ENCODE measurements at places on chromosomes 11 and 22. TPM values are rescaled to one million over a fixed set of nuclear protein-coding genes. Genes with fewer than 3 reads are reported as not detected.

DNA sequence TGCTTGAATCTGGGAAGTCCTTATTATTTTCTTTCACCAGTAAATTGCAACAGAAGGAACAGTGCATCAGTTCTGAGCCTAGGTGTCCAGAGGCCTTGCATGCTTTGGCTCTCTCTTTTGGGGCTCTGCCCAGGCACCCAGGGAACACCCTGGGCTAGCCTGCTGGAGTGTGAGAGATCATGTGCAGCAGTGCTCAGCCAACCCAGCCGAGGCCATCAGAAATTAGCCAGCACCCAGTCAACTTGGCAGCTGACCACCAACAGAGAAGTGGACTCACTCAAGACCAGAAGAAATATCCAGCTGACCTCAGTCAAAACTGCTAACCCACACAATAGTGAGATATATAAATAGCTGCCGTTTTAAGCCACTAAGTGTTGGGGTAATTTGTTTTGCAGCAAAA lies 11.2 kb upstream of the P4HA3 start:
- DNase-seq: no peak

The HBB gene
- not detected for total RNA-seq

The RIMBP3C gene
- 1.2 TPM for total RNA-seq

GRCh38 chr11:119573858-119574257 lies 150.9 kb upstream of the THY1 start:
- DNase-seq: no peak

DNA sequence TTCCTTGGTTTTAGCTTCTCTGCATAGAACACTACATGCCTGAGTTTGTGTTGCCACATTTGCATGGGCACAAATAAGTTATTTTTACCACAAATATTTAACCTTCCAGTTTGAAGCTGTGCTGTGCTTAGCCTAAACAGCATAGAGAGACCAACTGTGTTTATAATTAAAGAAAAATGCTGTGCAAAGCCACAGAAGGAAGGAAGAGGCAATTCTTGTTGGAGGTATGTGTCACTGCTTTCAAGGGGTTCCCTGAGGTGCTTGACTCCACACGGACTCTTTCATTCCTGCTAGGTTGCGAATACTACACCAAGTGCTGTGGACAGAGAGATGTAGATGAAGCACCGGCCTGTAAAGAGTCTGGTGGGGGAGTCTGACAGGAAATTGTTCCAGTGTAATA lies 47.6 kb upstream of the OLFML1 start:
- no peak for DNase-seq

- DNase-seq: no peak
Observed at GRCh38 chr22:40041366-40042137, 46.8 kb downstream of the FAM83F start.

- DNase-seq: peak; percentile 65
Observed at GRCh38 chr11:91248199-91248807, 976.3 kb upstream of the FAT3 start.

GRCh38 chr11:70532731-70533130 lies 134.4 kb downstream of the CTTN start:
- DNase-seq: no peak

The OR52I1 gene
- total RNA-seq: not detected

The TSKU gene
- 22.8 TPM for total RNA-seq

- DNase-seq: no peak
Observed at GRCh38 chr11:122345586-122345985, 229.6 kb upstream of the BLID start.

DNA sequence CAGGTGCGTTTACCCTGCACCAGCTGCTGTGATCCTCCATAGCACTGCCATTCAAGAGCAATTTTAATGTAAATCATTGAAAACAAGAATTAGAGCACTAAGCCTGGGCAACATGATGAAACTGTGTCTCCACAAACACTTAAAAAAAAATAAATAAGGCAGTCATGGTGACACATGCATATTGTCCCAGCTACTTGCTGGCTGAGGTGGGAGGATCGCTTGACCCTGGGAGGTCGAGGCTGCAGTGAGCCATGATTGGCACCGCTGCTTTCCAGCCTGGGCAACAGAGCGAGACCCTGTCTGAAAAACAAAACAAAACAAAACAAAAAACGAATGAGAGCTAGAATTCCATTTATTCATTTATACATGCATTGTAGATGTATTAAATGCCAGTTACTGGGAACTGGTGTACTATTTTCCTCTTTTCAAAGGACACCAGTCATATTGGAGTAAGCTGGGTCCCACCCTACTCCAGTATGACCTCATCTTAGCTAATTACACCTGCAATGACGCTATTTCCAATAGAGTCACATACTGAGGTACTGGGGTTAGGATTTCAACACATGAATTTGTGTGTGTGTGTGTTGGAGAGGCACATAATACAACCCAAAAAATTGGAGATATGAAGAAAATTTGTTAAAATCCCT lies 101.9 kb downstream of the MICAL2 start:
- DNase-seq: no peak

The ANO3 gene
- total RNA-seq: 0.90 TPM

DNA sequence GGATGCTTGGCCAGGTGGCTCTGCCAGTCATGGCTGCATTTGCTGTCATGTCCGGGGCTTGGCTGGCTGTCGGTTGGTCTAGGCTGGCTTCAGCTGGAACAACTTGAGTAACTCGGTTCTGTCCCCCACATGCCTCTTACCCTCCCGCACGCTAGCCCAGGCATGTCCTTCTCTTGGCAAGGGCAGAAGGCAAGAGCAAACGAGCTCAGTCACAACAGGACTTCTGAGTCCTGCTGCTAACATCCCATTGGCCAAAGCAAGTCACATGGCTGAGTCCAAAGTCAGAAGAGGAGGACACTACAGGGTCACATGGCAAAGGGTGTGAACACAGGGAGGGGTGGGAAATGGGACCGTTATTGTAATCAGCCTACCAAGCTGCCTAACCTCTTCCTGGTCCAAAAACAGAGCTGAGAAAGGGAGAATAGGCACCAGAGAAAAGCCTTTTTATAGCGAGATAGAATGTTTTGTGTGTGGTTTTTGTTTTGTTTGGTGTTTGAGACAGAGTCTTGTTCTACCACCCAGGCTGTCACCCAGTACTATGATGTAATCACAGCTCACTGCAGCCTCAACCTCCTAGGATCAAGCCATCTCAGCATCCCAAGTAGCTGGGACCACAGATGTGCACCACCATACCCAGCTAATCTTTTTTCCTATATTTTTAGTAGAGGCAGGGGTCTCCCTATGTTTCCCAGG lies 81.9 kb downstream of the MN1 start:
- DNase-seq: no peak

GRCh38 chr11:21630934-21631478 lies 561.9 kb upstream of the ANO5 start:
- DNase-seq: no peak

The CCDC89 gene
- total RNA-seq: 0.31 TPM

- DNase-seq: no peak
Observed at GRCh38 chr11:12695873-12696272, 21.7 kb downstream of the TEAD1 start.

The ZBTB16 gene
- total RNA-seq: 29.7 TPM

The RASSF10 gene
- 2.9 TPM for total RNA-seq

The SCGB1C1 gene
- not detected for total RNA-seq

DNA sequence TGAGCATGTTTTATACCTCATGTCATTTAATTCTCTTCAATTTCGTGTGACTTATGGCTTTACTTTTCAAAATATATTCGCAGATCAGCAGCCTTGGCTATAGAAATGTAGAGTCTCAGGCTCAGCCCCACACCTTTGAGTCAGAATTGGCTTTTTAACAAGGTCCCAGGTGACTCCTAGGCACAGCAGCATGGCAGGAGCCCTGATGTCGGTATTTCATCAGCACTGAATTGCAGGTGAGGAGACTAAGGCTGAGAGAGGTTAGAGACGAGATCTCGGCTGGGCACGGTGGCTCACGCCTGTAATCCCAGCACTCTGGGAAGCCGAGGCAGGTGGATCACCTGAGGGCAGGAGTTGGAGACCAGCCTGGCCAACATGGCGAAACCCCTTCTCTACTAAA lies 196.9 kb upstream of the SEZ6L start:
- no peak for DNase-seq

DNA sequence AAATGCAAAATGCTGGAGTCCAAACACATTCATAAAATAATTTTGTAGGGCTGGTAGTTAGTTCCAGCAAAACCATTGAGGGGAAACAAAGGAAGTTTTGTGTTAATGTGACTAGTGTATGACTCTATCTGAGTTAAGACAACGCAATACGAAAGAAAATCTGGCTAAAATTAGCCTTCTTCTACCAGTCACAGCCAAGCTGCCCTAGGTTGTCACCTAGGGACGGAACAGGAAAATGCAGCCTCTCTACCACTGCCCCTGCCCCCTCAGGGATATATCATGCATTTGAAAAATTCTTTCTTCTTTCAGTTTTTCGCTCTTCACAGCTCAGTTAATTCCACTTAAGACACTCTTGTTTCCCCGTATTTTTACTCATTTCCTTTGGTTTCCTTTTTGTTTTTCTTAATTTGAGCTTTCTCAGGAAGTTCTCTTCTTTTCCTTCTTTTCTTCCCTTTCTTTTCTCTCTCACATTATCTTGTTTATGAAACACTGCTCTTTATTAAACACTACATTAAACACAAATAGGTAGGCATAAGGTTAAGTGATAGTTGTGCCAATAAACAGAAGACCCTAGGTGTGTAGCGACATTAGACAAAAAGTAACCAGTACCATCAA lies 30.6 kb downstream of the KIRREL3 start:
- DNase-seq: peak; percentile 39

- DNase-seq: no peak
Observed at GRCh38 chr11:76303399-76303798, 77.5 kb downstream of the THAP12 start.

GRCh38 chr11:76269661-76270261 lies 63.5 kb upstream of the WNT11 start:
- no peak for DNase-seq

GRCh38 chr11:18657673-18658072 lies 23.5 kb upstream of the SPTY2D1 start:
- no peak for DNase-seq

- no peak for DNase-seq
Observed at GRCh38 chr11:12113294-12113693, 2.9 kb downstream of the MICAL2 start.

DNA sequence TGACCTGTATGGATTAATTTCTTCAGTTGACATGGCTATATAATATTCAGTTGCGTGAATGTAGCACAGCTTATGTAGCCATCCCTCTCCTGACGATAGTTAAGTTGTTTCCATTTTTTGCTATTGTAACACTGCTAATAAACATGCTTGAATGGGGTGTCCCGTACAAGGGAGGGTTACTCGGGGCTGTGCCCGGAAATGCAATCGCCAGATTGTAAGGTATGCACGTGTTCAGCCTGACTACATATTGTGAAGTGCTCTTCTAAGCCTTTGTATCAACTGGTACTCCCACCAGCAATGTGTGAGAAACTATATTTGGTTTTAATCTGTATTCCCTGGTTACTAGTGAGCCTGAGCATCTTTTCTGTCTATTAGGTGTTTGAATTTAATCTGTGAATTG lies 16.1 kb downstream of the ST3GAL4 start:
- DNase-seq: no peak

DNA sequence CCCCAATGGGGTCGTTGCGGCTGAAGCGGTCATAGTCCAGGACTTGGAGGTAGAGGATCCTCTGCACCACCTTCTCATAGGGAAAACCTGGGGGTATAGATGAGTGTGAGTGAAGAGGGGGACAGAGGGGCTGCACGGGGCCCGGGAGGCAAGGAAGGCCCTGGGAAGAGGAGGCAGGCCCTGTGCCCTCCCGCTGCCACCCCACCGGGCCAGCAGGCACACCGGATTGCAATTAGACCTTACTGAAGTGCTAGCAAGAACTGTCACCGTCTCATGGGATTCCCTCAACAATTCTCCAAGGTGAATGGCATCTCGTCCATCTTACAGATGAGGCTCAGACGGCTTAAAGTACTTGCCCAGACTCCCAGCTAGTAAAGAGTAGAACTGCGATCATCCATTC lies 15.9 kb downstream of the LRRC10B start:
- no peak for DNase-seq

GRCh38 chr22:42188808-42189447 lies 58.3 kb upstream of the CYP2D6 start:
- no peak for DNase-seq

The OR4X1 gene
- not detected for total RNA-seq

- DNase-seq: no peak
Observed at GRCh38 chr22:37203354-37204044, 8.8 kb downstream of the SSTR3 start.

DNA sequence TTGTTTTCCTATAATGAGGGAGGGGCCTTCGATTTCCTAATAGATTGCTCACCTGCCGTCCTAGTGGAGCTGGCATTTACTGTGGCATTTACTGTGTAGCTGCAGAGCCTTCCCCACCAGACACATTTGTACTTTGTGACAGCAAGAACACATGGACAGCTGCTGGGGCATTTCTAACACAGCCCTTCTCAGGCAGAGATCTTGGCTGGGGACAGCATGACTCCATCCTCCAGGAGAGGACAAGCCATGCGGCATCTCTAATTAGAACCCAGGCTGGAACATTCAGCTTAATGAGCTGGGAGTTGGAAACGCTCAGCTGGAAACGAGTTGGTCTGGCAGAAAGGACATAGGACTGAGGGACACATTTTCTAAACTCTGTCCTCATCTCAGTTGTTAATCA lies 887.5 kb downstream of the NTM start:
- DNase-seq: no peak

DNA sequence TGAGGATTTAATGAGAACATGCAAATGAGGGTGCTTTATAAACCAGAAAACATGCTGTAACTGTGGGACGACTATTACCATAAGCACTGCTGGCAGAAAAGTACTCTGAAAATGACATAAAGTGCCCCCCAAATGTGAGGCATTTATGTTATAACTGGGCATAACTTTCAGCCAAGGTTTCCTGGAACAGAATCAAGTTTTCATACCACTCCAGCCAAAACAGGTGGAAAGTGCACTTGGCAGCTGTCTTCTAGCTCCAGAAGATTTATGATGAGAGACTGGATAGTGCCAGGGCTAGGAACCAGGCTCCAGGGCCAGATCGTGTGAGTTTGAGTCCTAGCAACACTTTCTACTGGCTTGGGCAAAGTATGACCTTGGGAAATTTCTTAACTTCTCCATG lies 339.2 kb downstream of the TENM4 start:
- DNase-seq: no peak

- DNase-seq: peak; percentile 77
Observed at GRCh38 chr11:69817265-69818230, 1.7 kb downstream of the FGF3 start.

DNA sequence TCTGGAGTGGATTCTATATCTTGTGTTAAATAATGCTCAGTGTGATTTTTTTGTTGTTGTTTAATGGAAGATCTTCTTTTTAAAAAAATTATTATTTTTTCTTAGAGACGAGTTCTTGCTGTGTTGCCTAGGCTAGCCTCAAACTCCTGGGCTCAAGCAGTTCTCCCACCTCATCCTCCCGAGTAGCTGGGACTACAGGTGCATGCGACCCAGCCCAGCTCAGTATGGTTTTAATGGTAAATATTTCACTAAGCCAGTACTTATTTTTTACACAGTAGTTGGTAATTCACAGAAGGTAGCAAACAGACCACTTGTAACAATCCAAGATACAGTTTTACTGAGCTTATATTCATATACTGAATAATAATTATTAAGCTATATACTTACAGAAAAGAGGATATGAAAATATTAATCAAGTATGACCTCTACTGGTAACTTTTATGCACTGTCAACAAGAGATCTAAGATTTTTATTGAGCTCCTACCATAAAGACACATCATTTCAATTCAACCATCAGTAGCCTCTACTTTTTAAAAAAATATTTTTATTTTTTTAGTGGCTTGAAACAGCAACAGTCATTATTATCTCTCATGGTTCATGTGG lies 6.1 kb upstream of the CD59 start:
- DNase-seq: no peak

- no peak for DNase-seq
Observed at GRCh38 chr22:17339095-17339693, 30.1 kb upstream of the CECR2 start.

- no peak for DNase-seq
Observed at GRCh38 chr11:88569342-88569741, 231.8 kb upstream of the CTSC start.
